ENCODE measurements at places on chromosomes 16 and 17.

DNA sequence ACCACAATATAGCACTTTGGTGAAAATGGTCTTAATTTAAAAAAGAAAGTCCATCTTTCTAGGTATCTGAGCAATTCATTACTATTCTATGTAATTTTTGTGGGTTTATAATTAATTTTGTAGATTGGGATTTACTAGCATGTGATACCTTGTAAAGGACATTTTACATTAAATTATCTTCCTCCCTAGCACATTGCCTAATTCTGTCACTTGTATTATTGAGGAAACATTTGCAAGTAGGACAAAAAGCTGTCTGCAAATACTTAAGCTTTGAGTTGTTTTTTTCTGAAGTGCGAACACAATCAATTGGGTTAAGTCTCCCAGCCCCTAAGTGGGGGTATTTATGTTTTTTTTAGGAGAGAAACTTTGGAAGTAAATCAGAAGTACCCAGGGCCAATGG is 167.0 kb downstream of the PRKCA start:
- DNase-seq: no peak

- no peak for DNase-seq
Measured at GRCh38 chr16:82609140-82609539, 17.6 kb upstream of the CDH13 start.

DNA sequence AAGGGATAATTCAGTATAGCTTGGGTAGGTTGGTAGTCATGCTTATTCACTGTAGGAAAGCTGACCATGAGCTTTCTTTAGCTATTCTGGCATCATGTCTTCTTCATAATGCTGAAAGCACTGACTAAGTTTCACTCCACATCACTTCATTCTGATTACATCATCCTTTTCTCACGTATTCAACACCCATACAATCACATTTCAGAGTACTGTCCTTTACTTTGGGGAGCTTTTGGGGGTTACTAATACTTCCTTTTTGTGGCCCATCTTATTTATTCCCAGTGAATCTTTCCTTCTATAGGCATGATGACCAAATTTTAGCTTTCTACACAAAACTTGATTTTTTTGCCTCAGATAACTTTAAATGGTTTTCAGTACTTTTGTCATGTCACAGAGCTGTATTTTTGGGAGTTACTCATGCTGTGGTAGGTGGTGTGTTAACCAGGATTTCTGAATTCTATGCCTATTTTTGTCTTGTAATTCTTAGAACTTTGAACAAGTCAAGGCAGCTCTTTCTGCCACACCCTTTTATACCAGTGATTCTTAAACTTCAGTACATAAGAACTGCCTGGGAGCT is 23.5 kb downstream of the TADA2A start:
- peak; percentile 85 for DNase-seq

- peak; percentile 78 for DNase-seq
Measured at GRCh38 chr16:65572156-65572555, 450.3 kb upstream of the CDH11 start.

DNA sequence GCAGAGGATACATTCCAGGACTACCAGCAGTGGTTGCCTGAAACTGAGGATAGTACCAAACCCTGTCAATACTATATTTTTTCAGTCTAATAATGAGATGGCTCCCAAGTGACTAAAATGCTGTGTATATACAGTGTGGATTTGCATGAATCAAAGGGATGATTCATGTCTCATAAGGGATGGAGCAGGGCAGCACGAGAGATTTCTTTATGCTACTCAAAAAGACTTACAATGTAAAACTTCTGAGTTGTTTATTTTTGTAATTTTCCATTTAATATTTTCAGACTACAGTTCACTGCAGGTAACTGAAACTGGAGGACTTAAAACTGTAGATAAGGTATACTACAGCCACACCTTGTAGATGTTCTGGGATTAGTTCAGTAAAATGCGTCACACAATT is 674.7 kb upstream of the SALL1 start:
- DNase-seq: peak; percentile 37

DNA sequence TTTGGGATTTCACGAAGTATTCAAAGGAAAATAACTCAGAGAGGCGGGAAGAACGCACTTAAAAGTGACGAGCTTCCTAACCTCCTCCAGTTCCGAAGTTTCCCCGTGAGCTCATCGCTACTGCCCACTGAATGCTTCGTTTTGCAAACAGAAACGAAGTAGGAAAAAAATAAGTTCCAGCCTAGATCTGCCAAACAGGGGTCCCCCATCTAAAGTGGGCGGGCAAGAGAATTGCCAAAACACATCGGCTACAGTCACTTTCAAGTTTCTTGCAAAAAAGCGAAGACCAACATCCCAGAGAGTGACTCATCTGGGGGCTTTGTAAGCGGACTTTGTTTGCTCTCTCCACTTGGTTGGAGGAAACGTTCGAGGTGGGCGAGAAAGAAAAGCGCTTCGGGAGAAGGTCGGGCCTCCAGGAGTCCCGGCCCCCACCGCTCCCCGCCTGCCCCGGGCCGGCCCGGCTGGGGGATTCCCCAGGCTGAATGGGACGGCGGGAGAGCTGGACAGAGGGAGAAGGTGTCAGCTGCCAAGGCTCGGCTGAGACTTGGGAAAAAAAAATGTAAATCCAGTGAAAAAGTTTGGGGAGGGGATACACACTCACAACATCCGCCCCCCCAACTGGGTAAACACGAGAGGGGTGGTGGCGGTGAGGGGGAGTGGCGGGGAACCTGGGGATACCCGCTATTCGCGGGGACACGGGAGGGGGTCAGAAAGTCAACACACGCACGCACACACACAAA is 1.0 kb downstream of the VEZF1 start:
- peak; percentile 78 for DNase-seq

DNA sequence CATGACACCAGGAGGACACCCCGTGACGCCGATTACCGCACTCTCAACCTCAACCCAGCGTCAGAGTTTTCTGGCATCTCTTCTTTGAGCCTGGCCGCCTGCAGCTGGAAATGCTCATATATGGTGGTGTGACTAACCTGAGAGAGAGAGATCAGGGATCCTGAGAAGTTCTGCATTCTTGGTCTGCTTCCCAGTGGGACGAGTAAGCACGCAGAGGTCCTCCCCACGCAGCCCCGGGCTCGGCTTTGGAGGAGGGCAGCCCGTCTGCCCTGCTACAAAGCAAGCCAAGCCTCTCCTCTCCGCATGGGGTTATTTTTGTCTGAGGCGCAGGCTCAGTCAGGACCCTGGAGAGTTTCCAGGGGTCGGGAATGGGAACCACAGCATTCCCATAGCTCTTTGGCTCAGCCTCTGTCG is 16.5 kb downstream of the CRISPLD2 start:
- DNase-seq: peak; percentile 100

DNA sequence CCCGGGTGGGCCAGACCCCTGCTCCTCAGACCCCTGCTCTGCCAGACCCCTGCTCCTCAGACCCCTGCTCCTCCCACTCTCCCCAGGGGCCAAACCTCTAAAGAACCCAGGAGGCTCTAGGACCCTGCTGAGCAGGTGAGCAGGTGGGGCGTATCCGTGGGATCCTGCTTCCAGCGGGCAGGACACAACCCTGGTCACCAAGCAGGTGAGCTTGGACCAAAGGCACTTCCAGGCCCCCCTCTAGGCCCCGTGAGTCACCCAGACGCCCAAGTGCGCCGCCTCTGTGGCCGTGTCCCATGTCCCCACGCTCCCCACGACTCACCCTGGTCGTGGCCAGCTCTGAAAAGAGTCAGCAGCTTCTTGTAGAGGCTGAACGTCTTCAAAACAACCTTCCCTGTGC is 5.0 kb downstream of the CYBC1 start:
- no peak for DNase-seq

- DNase-seq: no peak
Measured at GRCh38 chr17:51590071-51590656, 329.8 kb downstream of the UTP18 start.

DNA sequence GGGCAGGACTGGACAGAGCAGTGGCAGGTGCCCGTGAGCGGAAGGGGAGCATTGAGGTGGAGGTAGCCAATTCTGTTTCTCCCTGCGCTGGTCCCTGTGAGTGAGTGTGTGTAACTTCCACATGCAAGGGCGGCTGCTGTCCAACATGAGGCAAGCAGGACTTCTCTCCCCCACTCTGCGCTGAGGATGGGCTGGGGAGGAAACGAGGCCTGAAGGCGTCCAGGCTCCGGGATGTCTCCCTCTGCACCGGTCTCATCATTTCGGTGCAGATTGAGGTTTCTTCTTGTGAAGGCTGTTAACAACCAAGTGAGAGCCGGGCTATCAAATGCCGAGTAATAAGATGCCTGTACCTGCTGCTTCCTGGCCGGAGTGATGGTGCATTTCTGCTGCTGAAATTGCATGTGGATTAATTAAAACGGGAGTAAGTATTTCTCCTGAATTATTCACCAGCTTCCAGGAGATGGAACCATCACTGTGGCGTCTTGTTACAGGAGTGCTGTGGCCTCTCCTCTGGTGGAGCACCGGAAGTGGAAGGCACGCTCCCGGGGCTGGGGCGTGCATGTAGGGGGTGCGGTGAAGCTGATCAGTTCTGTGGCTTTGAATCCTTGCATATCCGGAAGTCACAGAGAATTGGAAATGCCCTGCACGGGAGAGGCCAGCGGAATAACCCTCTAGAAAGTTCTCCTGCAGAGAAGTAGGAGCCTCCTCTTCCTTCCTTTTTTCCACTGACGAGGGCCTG is 41.7 kb upstream of the MGAT5B start:
- DNase-seq: no peak

GRCh38 chr17:67879662-67880061 is 54.4 kb downstream of the BPTF start:
- DNase-seq: no peak

GRCh38 chr17:60149691-60150582 is at the start of gene CA4:
CA4 (plus strand) TSS chr17:60149973; CDS start chr17:60150035, 62 bp downstream.
- DNase-seq: no peak

DNA sequence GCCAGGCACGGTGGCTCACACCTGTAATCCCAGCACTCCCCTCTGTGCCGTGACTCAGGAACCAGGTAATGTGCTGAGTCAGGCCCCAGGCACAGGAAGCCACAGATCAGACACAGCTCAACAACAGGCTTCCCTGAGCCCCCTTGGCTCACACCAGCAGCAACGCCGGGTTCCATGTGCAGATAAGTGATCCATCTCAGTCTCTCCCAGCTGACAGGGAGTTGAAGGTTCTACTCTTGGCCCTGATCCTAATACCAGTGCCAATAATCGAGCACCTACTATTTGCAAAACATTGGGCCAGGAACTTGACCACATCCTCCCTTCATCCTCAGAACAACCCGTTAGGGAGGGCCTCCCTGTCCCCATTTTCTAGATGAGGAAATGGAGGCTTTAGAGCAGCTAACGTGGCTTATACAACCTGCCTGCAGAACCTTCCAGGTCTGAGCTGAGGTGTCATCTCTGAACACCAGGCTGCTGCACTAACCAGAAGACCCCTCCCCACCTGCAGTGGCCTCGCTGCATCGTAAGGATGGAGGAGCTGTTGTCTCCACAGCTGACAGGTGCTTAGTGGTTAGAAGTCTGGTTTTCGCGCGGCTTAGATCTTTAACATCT is 64.8 kb upstream of the AMZ2 start:
- no peak for DNase-seq

- DNase-seq: no peak
Measured at GRCh38 chr16:89143201-89143741, 28.3 kb upstream of the CDH15 start.

DNA sequence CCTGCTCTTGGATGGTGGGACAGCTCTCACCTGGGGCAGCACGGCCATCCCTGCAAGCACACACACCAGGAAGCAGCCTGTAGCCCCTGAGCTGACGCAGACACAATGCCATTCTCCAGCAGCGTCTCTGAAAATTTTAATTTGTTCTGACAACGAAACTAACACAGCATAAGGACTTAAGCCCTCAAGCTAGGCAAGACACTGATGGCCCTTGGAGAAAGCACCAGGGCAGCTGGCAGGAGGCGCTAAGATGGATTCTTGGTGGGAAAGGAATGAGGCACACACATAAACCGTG is 2.7 kb upstream of the LIMD2 start:
- no peak for DNase-seq

- DNase-seq: no peak
Measured at GRCh38 chr16:12300945-12301500, 324.5 kb downstream of the SNX29 start.

DNA sequence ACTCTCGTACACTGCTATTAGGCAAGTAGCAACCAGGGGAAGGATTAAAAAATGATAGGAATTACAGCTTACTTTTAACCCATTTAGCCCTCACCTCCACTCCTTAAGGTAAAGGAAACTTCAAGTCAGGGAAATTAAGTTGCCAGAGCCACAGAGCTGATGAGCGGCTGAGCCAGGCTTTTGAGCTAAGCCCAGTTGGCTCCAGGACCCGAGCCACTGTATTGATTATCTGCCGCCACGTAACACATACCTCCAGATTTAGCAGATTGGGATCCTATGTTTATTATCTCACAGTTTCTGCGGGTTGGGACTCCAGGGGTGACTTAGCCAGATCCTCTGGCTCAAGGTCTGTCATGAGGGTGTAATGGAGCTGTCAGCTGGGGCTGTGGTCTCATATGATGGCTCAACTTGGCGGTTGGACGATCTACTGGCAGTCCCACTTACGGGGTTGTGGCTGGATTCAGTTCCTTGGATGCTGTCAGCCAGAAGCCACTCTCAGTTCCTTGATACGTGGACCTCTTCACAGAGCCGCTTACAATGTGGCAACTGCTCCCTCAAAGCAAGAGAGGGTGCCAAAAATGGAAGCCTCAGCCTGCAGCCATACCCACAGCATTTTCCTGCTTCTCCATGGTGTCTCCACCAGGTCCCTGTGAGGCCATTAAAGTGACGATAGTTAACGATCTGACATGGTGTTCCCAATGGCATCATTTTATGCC is 57.3 kb downstream of the TMEM186 start:
- no peak for DNase-seq

DNA sequence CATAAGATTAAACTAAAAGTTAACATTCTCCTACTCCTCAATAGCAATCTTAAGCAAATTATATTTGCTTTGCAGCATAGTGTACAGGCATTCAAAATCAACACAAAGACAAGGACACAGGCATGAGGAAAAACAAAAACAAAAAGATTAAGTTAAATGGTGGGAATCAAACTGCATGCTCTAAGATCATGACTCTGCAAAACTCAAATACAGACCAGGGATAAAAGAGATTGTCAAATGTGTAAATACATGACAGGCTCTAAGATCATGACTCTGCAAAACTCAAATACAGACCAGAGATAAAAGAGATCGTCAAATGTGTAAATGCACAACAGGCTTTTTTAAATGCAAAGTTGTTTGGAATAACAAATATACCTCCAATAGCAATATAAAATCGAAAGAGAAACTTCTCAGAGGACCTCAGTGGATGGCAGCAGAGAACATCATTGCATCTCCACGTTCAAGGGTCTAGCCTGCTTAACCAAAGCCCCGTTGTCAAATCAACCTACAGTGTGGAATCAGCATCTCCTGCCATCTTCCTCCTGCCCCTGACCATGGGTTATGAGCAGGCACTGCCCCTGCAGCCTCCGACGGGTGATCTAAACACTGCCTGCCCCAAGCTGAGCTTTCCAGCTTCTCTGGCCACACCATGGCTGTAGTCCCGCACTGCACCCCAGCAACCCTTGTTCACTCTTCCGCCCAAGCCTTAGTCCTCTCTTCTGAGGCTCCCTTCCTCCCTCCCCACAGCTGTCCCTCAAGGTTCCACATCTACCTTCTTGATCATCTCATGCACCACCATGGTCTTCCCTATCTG is 446.1 kb downstream of the SOX9 start:
- no peak for DNase-seq

Measured in cardiac fibroblast (primary cell).